Cardiac fibroblast (primary cell): ENCODE measurements at places on chromosomes 6 and 20.

GRCh38 chr20:2295886-2296515, at the start of gene TGM3:
Gene TGM3, plus strand, starts transcription at chr20:2296001. Its CDS starts 63 bp downstream, at chr20:2296064.
- no peak for DNase-seq

- DNase-seq = peak; percentile 33
These were observed 5.2 kb downstream of the FAXC start for GRCh38 chr6:99344289-99344688.

- DNase-seq = no peak
These were observed 23.1 kb downstream of the DNAH8 start for GRCh38 chr6:38738261-38738660.

DNA sequence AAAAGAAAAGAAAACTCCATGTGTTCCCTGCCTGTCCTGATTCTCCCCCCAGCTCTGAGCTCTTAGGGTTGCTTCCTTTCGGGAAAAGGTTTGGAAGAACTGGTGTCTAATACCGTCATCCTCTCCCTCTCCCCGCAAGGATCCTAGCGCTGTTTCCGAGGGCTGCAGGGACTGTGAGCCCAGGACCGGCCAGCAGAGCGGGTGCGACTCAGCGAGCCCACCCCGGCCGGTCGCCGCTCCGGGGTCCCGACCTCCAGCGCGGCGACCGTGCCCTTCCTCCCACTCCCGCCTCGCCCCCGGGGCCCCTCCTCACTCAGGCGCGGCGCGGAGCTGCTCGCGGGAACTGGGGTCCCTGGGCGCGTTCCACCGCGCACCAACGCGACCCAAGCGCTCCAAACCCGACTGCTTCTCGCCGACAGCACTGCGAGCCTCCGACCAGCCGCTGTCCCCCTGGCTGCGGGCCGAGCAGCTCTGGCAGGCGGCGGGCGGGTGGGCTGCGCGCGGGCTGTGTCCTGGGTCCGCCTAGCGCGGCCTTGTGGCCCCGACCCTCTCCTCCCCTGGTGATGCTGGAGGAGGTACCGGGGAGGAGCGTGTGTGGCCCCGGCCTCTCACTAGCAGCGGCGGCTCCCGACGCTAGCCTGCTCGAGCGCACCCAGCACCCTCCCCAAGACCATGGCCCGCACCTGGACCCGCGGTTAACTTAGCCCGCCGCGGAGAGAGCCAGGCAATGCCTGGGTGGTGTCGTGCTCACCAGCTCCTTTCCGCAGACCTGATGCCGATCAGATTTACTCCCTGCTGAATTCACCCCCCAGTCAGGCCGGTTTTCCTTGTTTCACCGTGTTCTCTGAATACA, at the start of gene PLA2G7:
Gene PLA2G7, minus strand, starts transcription at position 509 of the 853 bp plus-strand sequence. CDS start 12,484 bp downstream, outside the sequence.
- no peak for DNase-seq

- DNase-seq = no peak
These were observed 246.2 kb downstream of the LRFN2 start for GRCh38 chr6:40340957-40341356.

DNA sequence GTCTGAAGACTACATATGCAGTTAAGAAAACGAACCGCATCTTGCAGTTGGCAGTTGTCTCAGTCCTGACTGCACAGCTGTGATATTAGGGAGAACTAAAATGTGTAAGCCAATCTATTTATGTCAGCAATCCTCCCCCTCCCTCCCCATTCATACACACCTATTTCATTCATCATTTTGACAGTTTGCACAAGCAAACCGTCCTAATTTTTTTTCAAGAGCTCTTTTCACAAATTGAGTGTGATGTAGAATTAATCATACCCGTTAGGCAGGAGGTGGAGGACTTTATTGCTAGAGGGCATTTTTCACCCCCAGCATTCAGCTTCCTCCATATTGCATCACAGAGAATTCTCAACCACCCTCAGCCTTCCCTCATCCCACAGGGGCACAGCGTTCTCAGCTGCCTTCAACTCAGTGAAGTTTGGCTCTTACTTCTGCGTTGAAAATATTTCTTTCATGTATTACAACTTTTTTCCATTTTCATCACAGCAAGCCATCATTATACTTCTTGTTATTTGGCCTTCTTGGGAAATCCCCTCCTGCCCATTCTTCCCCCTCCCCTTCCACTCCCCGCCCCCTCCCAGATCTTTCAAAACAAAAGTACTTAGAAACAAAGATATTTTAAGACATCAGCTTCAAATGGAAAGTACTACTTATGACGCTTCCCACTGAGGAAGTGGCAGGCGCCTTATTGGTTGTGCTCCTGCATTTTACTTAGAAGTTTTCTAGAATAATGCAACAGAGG, 37.5 kb downstream of the NOX3 start:
- DNase-seq = peak; percentile 83

GRCh38 chr6:53433261-53433950, 84.7 kb upstream of the ELOVL5 start:
- no peak for DNase-seq

- peak; percentile 44 for DNase-seq
These were observed 229.1 kb downstream of the PLCB1 start for GRCh38 chr20:8361006-8361652.
